ENCODE measurements at places on chromosomes 5 and 9.

DNA sequence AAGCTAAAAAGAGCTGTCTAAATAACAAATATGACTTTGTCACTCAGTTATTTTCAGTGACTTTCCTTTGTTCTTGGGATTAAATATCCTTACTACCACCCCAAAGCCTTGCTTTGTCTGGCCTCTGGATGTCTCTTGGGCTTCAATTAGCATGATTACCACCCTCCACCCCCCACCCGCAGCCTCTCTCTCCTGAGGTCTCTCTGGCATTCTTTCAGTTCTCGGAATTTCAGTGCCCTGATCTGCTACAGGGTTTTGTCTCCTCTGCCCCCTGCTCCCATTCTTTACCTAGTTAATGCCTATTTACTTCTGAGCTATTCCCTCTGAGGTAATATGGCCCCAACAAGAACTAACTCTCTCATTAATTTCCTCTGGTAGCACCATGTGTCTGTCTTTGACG lies 376.4 kb downstream of the DEPDC1B start:
- DNase-seq: no peak

DNA sequence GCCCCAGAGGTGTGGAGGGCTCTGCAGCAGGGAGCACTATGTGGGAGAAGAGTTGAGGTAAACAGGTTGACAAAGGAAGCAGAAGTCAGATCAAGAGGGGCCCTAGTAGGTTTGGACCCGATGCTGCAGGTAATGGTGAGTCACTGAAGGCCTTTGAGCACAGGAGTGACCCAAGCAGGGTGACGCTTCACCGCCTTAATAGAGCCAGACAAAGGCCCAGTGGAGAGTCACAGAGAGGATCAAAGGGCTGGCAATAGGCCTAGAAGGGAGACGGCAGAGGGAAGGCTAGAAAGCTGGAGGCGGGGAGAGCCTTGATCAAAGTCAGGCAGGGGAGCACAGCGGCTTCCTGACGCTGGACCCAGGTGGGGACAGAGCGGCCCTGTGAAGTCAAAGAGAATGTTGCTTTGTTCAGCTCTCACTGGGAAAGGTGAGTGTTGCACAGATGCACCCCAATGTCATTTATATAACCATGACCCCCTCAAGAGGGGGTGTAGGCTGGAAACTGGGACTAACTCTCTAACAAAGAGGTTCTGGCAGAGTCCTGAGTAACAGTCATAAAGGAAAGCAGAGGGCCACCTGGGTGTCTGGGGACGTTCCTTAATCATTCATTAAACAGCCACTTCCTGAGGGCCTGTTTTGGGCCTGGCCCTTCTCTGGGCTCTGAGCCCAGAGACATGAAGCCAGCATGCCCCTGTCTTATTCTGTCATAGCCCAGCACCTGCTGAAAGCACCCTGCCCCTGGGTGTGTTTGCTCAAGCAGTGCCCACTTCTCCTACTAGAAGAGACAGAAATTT lies 9.8 kb upstream of the CPLX2 start:
- no peak for DNase-seq

- DNase-seq: no peak
Observed at GRCh38 chr9:89715318-89715858, 110.6 kb downstream of the GADD45G start.

- DNase-seq: no peak
Observed at GRCh38 chr5:109711673-109712072, 21.9 kb downstream of the MAN2A1 start.

- DNase-seq: no peak
Observed at GRCh38 chr9:128043467-128043868, 23.7 kb downstream of the NAIF1 start.

Data from AG09309 (cell line).